ENCODE measurements at places on chromosomes 3 and 15. TPM values are rescaled to one million over a fixed set of nuclear protein-coding genes. Genes with fewer than 3 reads are reported as not detected.

DISP2 gene
- 0.87 TPM for total RNA-seq

DRD3 gene
- total RNA-seq, result not detected

GRIP2 gene
- total RNA-seq, result 0.36 TPM

GRCh38 chr3:13896473-13897154 lies 16.7 kb upstream of the WNT7A start:
- peaks cover 18% of the 10 kb centered on the region for H3K4me1 ChIP-seq
- H3K4me3 ChIP-seq, result peak overlapping the region; percentile 79
- H3K27me3 ChIP-seq, result no peaks in the 10 kb centered on the region
- H3K36me3 ChIP-seq, result no peaks in the 10 kb centered on the region

- H3K4me1 ChIP-seq, result no peaks in the 10 kb centered on the region
- no peak overlapping the region for H3K4me3 ChIP-seq
- DNase-seq, result no peak
- H3K27ac ChIP-seq, result no peak overlapping the region
- H3K36me3 ChIP-seq, result no peaks in the 10 kb centered on the region
Observed at GRCh38 chr15:88542342-88542733, 4.1 kb downstream of the DET1 start.

DNA sequence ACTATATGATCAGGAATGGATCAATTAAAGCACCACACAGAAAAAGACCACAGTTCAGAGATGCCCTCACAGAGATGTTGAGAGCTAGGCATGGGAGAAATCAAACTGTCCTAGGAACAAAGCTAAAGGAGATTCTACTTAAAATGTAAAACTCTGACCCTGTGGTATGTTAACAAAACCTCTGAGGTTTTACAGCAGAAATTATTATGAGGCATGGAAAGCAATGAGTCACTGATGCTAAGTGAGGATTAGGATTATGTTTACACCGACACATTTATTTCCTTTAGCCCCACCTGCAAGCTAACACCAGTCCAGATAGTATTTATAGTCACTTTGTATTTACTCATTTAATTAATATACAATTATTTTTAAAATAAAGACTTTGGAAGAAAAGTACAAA lies 1242.2 kb downstream of the OTOL1 start:
- no peak overlapping the region for H3K4me3 ChIP-seq
- DNase-seq, result peak; percentile 52
- H3K36me3 ChIP-seq, result no peaks in the 10 kb centered on the region
- H3K4me1 ChIP-seq, result peaks cover 13% of the 10 kb centered on the region
- no peaks in the 10 kb centered on the region for H3K27me3 ChIP-seq

DNA sequence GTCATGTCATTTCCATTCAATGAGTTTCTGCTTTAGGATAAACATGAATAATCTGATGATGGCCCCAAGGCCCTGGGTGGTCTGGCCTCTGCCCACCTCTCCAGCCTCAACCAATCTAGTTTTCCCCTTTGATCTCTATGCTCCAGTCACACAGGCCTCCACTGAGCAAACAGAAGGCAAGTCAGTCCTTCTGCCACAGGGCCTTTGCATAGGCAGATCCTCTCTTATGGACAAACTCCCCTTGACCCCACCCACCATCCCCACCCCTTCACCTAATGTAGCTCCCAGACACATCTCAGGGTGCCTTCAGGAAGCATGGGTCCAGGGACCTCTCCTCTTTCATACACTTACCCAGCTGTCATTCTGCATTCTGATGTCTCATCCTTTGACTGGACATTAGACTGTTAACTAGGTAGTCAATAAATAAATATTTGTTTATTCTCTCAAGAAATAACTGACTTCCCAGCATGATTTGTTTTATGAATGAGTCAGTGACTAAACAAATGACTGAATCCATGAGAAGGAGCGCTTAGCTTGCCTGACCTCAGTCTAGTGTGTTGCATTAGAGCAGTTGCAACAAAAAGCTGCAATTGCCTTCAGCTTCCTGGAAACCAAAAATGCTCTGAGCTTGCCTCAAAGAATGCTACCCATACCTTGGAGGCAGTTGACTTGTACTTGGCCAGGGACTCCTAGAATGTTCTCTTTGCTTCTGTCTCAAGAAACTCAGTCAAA lies 386.6 kb upstream of the WNT5A start:
- H3K36me3 ChIP-seq, result no peaks in the 10 kb centered on the region
- no peaks in the 10 kb centered on the region for H3K27me3 ChIP-seq
- DNase-seq, result peak; percentile 91
- H3K4me3 ChIP-seq, result no peak overlapping the region
- peaks cover 13% of the 10 kb centered on the region for H3K4me1 ChIP-seq

- H3K36me3 ChIP-seq, result no peaks in the 10 kb centered on the region
- peak overlapping the region; percentile 46 for H3K27ac ChIP-seq
- no peak overlapping the region for H3K4me3 ChIP-seq
- peak; percentile 52 for DNase-seq
- H3K27me3 ChIP-seq, result no peaks in the 10 kb centered on the region
Observed at GRCh38 chr3:173902871-173903270, 505.3 kb downstream of the NLGN1 start.

DNA sequence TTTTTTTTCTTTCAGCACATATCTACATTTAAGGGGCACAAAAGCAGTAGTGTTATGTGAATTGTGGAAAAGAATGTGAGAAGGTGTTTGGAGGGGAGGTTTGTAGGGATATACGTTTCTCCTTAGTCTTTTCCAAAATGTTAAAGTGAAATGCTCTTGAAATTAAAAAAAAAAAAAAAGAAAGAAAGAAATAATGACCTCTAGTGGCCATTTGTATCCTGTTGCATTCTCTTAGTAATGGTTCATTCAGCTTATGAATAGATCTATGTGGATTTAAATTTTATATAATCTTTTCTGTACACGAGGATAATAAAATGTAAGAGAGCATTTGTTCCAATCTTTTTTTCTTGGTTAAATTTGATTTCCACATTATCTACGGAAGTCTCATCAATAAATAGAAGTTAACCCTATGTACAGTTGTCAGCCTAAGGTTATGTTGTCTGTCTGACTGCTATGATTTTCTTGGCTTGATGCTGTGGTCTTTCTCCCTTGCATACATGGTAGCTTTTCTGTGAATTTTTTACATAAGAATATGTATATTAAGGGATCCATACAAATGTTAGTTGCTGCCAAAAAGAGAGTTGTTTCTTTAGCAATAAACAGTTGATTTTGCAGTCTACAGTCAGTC lies 1.7 kb downstream of the P2RY13 start:
- DNase-seq, result peak; percentile 64
- no peak overlapping the region for H3K4me3 ChIP-seq
- no peaks in the 10 kb centered on the region for H3K27me3 ChIP-seq
- H3K36me3 ChIP-seq, result no peaks in the 10 kb centered on the region

DNA sequence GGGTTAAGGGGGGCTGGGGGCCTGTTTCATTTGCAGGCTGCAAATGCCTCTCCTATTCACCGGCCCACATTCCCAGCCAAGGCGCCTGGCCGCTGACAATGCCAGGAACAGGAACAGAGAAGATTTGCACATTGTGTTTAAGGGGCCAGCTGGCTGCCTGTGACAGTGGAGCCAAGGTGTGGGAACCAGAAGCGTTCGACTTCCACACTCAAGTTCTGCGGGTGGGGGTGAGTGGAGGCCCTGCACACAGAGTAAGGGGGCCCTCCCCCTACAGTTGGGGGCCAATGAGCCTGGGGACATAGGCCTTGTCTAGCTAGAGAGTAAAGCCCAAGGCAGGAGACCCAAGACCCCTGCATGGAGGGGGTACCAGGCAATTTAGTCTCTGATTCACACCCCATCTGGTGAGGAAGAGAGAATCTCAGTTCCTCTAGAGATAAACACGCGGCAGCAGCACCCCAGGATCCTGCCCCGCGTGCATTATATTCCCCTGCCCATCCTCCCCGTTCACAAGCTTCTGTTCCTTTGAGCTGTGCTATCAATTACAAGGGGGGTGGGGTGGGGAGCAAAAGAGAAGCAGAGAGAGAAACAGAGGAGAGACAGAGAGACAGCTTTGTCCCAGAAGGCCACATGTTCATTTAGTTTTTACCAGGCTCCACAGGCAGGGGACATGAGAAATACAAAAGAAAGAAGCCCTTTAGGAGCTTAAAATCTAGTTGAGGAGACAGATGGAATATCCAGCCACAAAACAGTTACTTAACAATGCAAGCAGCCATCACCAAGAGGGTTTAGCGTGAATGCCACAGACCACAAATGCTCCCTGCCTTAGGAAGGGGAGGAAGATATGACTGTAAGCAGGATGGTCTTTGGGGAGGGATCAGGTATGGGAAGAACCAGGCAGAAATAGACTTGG lies 9.2 kb downstream of the IGDCC3 start:
- H3K27ac ChIP-seq, result no peak overlapping the region
- H3K4me1 ChIP-seq, result peaks cover 11% of the 10 kb centered on the region
- no peak overlapping the region for H3K4me3 ChIP-seq
- no peak for DNase-seq
- no peaks in the 10 kb centered on the region for H3K36me3 ChIP-seq

DNA sequence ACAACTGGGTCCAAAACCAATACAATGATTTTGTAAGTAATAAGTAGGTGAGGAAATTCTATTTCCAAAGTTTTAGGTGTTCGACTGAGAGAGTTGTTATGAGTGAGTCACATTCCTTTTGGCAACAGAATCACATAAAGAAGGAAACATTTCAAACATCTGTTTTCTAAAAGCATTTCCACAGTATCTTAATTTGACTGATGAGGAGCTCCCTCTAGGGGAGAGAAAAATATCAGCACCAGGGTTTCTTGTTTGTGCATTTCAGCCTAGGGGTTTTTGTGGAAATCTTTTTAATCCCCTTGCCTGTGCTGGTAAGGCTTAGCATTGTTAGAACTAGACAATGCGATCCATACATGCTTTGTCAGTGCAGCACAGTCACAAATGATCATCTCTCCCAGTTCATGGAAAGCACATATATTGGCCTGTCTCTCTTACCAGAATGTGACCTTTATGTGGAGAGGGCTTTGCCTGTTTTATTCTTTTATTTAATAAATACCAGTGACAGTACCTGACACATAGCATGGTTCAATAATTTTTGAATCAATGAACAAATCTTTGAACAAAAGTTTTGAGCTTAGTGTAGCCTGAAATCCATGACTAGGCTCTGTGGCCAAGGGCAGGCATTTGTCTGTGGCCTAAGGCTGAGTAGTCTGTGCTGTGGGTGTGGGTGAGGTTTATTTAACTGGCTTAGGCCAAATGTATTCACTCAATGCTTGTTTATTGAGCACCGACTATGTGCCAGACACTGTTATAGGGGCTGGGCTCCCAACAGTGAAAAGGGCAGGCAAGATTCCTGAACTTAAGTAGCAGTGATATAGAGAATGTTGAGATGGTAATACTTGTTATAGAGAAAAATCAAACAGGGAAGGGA lies 21.1 kb upstream of the IQCF6 start:
- peaks cover 14% of the 10 kb centered on the region for H3K27me3 ChIP-seq
- no peak overlapping the region for H3K4me3 ChIP-seq
- peaks cover 13% of the 10 kb centered on the region for H3K4me1 ChIP-seq
- DNase-seq, result peak; percentile 86

DNA sequence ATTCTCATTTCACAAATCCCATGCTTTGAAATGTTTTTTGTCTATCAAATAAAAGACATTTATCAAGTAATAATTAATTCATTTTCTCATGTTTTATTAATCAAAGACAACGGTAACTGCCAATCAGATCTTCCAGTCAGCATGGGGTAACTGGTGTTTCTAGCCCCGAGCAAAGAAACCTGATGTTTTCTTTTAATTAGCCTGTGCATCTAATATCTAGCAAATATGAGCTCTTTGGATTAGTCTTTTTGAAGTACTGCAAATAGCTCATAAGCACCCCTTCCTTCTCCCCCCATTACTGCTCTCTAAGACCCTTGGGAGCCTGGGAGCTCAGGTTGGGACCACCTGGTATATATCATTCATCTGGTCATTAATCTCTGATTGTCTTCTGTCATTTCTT lies 43.1 kb upstream of the SRGAP3 start:
- H3K4me1 ChIP-seq, result peaks cover 9% of the 10 kb centered on the region
- H3K4me3 ChIP-seq, result no peak overlapping the region
- H3K27me3 ChIP-seq, result no peaks in the 10 kb centered on the region
- H3K36me3 ChIP-seq, result no peaks in the 10 kb centered on the region

Measured in PC-3 (cell line).